ENCODE measurements at places on chromosomes 16 and 17. TPM values are rescaled to one million over a fixed set of nuclear protein-coding genes. Genes with fewer than 3 reads are reported as not detected.

GRCh38 chr16:54072237-54072636, 214.3 kb downstream of the IRX3 start:
- no peak for DNase-seq

The PRKAR1A gene
- total RNA-seq, result 106 TPM

DNA sequence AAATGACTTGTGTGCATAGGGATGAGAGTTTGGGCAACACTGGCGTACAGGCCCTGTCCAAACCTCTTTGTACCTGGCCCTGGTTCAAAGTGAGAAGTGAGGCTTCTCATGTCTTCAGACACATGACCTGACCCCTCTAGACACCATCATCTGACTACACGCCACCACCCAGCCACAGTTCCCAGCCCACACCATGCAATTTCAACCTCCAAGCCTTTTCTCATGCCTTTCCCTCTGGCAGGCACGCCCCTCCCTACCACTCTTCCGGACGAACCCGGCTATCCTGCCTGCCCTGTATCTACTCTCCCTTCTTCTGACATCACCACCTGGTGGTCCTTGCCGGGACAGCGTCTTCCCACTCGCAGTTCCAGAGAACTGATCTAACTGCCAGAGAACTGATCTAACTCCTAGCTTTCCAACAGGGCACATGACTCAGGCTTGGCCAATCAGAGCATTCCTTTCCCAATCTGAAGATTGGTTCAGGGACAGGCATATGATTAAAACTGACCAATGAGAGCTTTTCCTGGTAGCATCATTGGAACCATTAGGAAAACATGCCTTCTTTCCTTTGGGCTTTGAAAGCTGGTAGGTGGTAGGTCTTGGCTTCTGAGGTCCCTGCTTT, 27.1 kb upstream of the IL21R start:
- DNase-seq, result peak; percentile 93

GRCh38 chr16:78065319-78065718, 34.1 kb upstream of the WWOX start:
- DNase-seq, result no peak

- DNase-seq, result peak; percentile 81
Observed at GRCh38 chr16:14310519-14310991, 239.4 kb downstream of the MRTFB start.

The PRSS22 gene
- 0.85 TPM for total RNA-seq

The RPAIN gene
- total RNA-seq, result 61.2 TPM

GRCh38 chr17:80345841-80346497, 69.0 kb upstream of the ENDOV start:
- DNase-seq, result no peak

DNA sequence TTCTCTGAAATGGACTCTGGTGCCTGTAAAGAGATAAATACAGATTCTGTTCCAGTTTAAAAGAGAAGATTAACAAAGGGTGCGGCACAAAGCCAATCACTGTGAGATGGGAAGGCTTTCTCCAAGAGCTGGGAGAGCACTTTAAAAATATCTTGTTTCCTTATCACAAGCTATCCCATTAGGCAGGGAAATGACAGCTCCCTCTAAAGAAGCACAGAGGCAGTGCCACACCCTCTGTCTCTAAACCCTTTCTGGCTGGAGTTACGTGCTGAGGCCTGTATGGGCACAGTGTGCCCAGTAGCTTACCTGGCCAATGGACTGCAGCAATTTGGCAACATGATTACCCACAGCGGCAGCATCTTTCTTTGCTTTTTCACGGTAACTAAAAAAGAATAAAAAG, 9.0 kb upstream of the TERB1 start:
- DNase-seq, result no peak

The SPIRE2 gene
- 8.2 TPM for total RNA-seq

DNA sequence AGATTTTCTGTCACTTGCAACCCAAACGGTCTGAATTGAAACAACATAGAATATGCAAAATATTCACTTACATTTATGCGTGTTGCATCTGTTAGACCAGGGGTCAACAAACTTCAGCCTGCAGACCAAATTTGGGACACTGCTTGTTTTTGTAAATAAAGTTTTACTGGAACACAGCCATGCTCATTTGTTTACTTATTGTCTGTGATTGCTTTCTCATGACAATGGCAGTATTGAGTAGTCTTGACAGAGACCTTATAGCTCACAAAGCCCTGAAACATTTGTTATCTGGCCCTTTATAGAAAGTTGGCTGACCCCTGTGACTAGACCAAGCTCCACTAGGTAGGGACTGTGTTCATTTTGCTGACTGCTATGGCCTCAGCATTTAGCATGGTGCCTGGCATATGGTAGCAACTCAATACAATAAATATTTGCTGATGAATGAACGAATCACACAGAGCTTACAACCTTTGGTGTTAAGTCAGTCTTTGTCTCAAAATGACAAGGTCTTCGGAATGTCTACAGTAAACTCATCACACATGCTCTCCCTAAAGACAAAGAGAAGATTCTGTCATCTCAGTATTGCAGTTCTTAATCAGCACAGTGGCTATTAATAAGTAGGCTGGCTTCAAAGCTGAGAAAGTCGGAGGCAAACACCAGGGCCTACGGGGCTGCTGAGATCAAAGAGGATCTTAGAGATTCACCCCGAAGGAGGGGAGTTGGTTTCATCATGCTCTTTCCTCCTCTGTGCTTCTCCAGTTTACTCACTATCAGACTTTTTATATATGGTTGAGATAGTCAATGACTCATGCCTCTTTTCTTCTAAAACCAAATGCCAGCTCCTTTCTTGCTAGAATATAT, 95.2 kb upstream of the AXIN2 start:
- DNase-seq, result no peak

The ENPP7 gene
- total RNA-seq, result not detected

DNA sequence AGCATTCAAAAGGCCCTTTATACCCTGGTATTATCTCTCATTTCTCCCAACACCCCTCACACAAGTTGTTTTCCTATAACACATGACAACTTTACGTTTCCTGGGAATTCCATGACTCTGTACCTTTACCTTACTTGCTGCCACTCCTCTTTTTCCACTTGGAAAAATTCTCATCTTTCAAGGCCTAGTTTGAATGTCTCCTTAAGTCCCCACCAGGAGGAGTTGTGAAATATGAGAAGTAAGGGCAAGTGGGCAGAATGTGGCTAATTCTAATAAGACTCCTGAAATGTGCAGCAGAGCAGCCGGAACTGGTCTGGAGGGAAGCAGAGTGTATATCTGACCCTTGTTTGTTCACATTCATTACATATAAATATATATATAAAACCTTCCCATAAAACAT, 39.7 kb downstream of the BRCA1 start:
- no peak for DNase-seq

- no peak for DNase-seq
Observed at GRCh38 chr17:40538019-40538935, 27.0 kb downstream of the CCR7 start.
